ENCODE measurements at places on chromosomes 7 and 10. TPM values are rescaled to one million over a fixed set of nuclear protein-coding genes. Genes with fewer than 3 reads are reported as not detected.

GRCh38 chr7:32941681-32942414, 15.4 kb upstream of the FKBP9 start:
- no peaks in the 10 kb centered on the region for H3K27me3 ChIP-seq
- H3K27ac ChIP-seq = peak overlapping the region; percentile 32
- no peaks in the 10 kb centered on the region for H3K36me3 ChIP-seq
- no peak for DNase-seq

DNA sequence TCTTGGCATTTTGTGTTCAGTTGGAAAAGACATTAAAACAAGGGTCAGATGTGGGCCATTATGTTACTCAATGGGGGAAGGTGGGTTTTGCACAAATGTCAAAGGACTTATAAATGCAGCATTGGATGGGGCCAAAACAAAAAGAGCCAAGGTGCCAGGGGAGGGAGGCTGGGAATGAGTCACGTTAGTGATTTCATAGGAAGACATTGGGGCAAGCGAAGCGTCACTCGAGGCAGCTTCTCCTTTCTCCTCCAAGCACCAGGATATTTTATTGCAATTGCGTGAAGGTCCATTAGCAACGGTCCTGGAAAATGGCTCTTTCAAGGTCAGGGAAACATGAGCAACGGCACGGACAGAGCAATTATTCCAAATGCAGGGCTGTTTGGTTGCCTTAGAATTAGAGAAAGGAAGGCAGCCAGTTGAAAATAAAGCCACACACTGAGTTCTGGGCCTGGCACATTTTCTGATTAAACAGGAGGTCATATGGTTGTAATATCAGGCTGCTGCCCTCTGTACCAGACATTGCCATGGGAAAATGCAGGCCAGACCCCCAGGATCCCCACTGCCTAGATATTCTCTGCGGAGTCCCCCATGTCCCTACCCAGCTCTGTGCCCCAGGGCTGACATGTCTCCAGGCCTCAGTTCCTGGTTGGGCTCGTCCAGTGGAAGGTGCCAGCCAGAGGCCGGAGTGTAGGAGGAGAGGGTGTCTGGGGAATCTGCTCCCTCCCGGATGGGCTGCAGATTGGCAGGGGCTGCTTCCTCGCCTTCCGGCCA, 63.3 kb upstream of the NANOS1 start:
- no peak overlapping the region for H3K27ac ChIP-seq
- H3K4me3 ChIP-seq = no peak overlapping the region
- no peak for DNase-seq
- H3K4me1 ChIP-seq = no peaks in the 10 kb centered on the region
- no peaks in the 10 kb centered on the region for H3K27me3 ChIP-seq

The RARRES2 gene
- not detected for total RNA-seq

DNA sequence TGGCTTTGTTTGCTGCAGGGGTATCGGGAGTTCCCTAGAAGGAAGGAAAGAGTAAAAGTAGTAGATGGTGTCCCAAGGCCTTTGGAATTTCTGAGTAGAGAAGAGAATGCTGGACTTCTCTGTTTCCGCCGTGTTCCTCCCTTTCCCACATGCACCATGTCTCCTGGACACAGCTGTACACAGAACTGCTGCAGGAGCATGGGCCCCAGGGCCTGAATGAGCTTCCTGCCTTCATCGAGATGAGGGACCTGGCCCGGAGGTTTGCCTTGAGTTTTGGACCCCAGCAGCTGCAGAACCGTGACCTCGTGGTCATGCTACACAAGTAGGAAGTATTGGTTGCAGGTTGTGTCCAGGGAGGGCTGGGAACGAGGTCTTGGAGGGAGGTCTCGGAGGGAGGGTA, 15.3 kb upstream of the PVRIG start:
- H3K27me3 ChIP-seq = no peaks in the 10 kb centered on the region
- no peak overlapping the region for H3K27ac ChIP-seq
- H3K4me1 ChIP-seq = peaks cover 12% of the 10 kb centered on the region
- H3K4me3 ChIP-seq = no peak overlapping the region
- H3K36me3 ChIP-seq = no peaks in the 10 kb centered on the region

The HIPK2 gene
- 31.2 TPM for total RNA-seq

DNA sequence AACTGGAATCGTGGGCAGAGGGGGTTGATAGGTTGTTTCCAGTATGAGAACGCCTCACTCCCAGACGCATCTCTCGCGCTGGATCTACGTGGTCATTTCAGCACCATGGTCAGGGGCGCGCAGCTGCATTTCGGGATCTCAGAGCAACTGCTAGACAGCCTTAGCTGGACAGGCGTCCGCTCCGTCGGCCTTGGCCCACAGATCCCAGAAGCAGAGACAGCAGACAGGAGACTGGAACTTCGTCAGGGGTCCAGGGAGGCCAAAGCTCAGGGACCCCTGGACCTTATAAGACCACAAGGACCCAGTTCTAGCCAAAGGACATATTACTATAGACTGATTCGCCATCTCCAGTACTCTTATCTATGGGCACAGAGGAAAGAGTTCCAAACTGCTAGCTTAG, 5.3 kb downstream of the NEUROG3 start:
- H3K27me3 ChIP-seq = peaks cover 45% of the 10 kb centered on the region
- peaks cover 13% of the 10 kb centered on the region for H3K4me1 ChIP-seq
- no peak overlapping the region for H3K27ac ChIP-seq
- no peak overlapping the region for H3K4me3 ChIP-seq
- no peak for DNase-seq

DNA sequence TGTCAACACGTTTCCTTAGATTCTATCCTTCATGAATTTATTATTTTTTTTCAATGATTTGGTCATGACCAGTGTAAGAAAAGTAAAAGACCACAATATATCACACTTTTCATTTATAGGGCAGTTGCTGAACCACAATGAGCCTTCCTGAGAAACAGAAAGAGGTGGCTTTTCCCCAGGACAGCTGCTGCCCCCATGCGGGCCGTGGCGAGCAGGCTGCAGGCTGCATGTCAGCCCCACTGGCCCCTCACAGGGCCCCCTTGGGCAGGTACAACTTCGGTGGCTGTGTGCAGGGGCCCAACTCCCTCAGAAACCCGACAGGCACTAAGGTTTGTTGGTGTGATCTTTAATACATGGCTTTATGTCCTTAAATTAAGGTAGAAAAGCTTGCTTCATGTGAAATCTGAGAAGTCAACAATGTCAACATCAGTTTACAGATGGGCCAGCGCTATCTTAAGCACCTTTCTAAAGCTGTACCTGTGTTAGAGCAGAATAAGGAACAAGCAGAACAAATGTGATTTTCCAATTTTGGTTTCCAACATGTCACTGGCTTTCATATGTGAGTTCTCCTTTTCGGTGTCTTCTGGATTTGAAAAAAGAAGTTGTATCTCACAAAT, 10.6 kb downstream of the BEND7 start:
- H3K27ac ChIP-seq = no peak overlapping the region
- no peaks in the 10 kb centered on the region for H3K4me1 ChIP-seq
- no peak for DNase-seq
- no peaks in the 10 kb centered on the region for H3K27me3 ChIP-seq
- H3K36me3 ChIP-seq = no peaks in the 10 kb centered on the region

The DGKI gene
- not detected for total RNA-seq

- H3K4me3 ChIP-seq = no peak overlapping the region
- DNase-seq = no peak
- no peaks in the 10 kb centered on the region for H3K27me3 ChIP-seq
- H3K27ac ChIP-seq = no peak overlapping the region
- peaks cover 24% of the 10 kb centered on the region for H3K4me1 ChIP-seq
These were observed 2.9 kb downstream of the NUP205 start for GRCh38 chr7:135560631-135561030.

The CPN1 gene
- total RNA-seq = not detected

The MUC3A gene
- not detected for total RNA-seq

The APBB1IP gene
- total RNA-seq = 106 TPM

The RPEL1 gene
- not detected for total RNA-seq

DNA sequence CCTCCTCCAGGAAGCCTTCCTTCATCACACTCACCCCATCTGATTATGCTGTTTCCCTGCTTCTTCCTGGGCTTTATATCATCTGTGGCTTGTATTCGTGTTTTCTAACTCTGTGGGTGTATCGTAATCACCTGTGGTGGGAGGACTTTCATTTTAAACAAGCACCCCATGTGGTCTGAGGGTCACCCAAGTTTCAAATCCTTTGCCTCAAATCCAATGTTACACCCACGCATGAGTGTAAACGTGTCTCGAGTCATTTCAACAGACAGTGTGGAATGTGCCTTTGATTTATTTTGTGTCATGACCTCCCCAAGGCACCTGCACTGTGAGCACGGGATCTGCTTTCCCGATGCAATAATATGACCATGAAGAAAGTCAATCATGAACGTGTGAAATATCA, 17.5 kb upstream of the LYZL2 start:
- H3K4me1 ChIP-seq = no peaks in the 10 kb centered on the region
- H3K4me3 ChIP-seq = no peak overlapping the region
- no peak for DNase-seq
- H3K27me3 ChIP-seq = no peaks in the 10 kb centered on the region

The KCND2 gene
- not detected for total RNA-seq

- DNase-seq = no peak
- H3K4me3 ChIP-seq = no peak overlapping the region
- H3K27ac ChIP-seq = no peak overlapping the region
- no peaks in the 10 kb centered on the region for H3K27me3 ChIP-seq
- no peaks in the 10 kb centered on the region for H3K4me1 ChIP-seq
- H3K36me3 ChIP-seq = no peaks in the 10 kb centered on the region
These were observed 33.2 kb upstream of the PLEKHA1 start for GRCh38 chr10:122341141-122341810.

GRCh38 chr7:18667466-18667865, 171.9 kb downstream of the HDAC9 start:
- no peaks in the 10 kb centered on the region for H3K36me3 ChIP-seq
- no peaks in the 10 kb centered on the region for H3K27me3 ChIP-seq
- no peak overlapping the region for H3K27ac ChIP-seq

- H3K4me1 ChIP-seq = no peaks in the 10 kb centered on the region
- H3K36me3 ChIP-seq = no peaks in the 10 kb centered on the region
- no peaks in the 10 kb centered on the region for H3K27me3 ChIP-seq
- H3K27ac ChIP-seq = no peak overlapping the region
- no peak for DNase-seq
These were observed 51.3 kb downstream of the FAM13C start for GRCh38 chr10:59311025-59311424.

GRCh38 chr7:43873300-43873699, 4.0 kb upstream of the MRPS24 start:
- peaks cover 15% of the 10 kb centered on the region for H3K4me1 ChIP-seq
- no peaks in the 10 kb centered on the region for H3K27me3 ChIP-seq
- no peak for DNase-seq
- no peak overlapping the region for H3K4me3 ChIP-seq
- peaks cover 28% of the 10 kb centered on the region for H3K36me3 ChIP-seq

DNA sequence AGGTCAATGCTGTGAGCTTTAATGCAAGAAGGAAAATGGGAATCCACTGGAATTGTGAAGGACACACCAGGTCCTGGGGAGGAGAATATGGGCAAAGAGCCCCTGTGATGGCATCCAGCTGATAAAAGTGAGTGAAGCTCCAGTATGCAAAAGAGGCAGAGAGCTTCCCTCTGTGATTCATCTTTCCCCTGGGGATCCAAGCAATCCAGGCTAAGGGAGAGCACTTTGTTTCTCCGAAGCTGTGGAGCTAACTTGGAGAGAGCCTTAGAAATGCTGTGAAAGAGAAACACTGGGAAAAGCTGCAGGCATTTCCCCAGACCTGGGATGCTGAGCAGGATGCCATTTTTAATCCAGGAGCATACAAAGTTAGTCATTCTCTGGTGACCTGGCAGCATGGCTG, 489.5 kb downstream of the SH2D4B start:
- no peaks in the 10 kb centered on the region for H3K36me3 ChIP-seq
- H3K27ac ChIP-seq = no peak overlapping the region
- H3K27me3 ChIP-seq = no peaks in the 10 kb centered on the region
- DNase-seq = no peak
- H3K4me3 ChIP-seq = no peak overlapping the region

The TMEM270 gene
- not detected for total RNA-seq

GRCh38 chr10:10798864-10799192, 218.8 kb upstream of the CELF2 start:
- no peak overlapping the region for H3K27ac ChIP-seq
- no peak for DNase-seq
- no peaks in the 10 kb centered on the region for H3K27me3 ChIP-seq
- H3K36me3 ChIP-seq = no peaks in the 10 kb centered on the region
- H3K4me1 ChIP-seq = no peaks in the 10 kb centered on the region

DNA sequence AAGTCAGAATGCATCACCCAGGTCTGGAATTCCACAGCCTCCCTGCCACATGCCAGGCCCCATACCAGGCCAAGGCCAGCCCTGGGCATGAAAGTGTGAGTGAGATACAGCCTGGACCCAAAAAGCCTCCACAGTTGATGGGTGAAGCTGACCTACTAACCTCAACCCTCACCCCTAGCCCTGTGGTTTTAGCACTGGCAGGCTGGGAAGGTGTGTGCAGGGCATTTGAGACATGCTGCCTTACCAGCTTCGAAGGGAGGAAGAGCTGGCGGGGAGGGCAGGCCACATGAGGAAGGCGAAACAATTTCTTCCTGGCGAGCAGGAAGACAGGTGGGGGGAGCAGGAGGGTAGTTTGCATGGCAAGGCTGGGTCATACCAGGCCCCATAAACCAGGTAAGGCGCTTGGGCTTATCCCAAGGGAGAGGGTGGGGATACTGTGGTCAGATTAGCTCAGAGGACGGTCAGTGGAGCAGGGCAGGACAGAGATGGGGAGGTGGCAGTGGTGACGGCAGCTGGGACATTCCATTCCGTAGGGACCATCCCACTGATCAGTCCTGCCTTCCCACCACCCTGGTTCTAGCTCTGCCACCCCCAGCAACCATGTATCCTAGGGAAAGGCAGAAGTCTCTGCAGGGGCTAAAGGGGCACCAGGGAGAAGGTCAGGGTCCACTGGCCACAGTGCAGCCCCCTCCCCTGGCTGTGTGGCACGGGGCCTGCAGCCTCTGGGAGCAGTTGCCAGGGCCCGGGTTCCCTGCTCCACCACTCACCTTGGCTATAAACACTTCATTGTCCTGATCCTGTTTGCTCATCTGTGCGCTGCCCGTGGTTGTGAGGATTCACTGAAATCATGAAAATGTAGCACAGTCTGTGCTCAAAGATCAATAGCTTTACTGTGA, 155.8 kb downstream of the NRF1 start:
- H3K4me3 ChIP-seq = no peak overlapping the region
- H3K27me3 ChIP-seq = no peaks in the 10 kb centered on the region

- no peak overlapping the region for H3K27ac ChIP-seq
- H3K27me3 ChIP-seq = no peaks in the 10 kb centered on the region
- no peaks in the 10 kb centered on the region for H3K36me3 ChIP-seq
- H3K4me3 ChIP-seq = no peak overlapping the region
- H3K4me1 ChIP-seq = no peaks in the 10 kb centered on the region
These were observed 108.5 kb downstream of the RAB18 start for GRCh38 chr10:27612551-27613035.

The SLC26A3 gene
- not detected for total RNA-seq

GRCh38 chr10:82866424-82867020, 991.5 kb downstream of the NRG3 start:
- no peaks in the 10 kb centered on the region for H3K4me1 ChIP-seq
- no peaks in the 10 kb centered on the region for H3K27me3 ChIP-seq
- DNase-seq = no peak
- no peaks in the 10 kb centered on the region for H3K36me3 ChIP-seq
- H3K27ac ChIP-seq = no peak overlapping the region

The LRRC17 gene
- 0.52 TPM for total RNA-seq

The PITX3 gene
- total RNA-seq = not detected

The SEMA3E gene
- total RNA-seq = not detected

The KIAA1217 gene
- 0.70 TPM for total RNA-seq

The HOXA6 gene
- not detected for total RNA-seq

GRCh38 chr7:132569884-132570614, 6.2 kb downstream of the PLXNA4 start:
- no peak overlapping the region for H3K27ac ChIP-seq
- no peaks in the 10 kb centered on the region for H3K36me3 ChIP-seq
- no peaks in the 10 kb centered on the region for H3K4me1 ChIP-seq
- H3K27me3 ChIP-seq = peaks cover 28% of the 10 kb centered on the region
- no peak for DNase-seq

- no peak for DNase-seq
- H3K4me1 ChIP-seq = peaks cover 20% of the 10 kb centered on the region
- H3K27me3 ChIP-seq = no peaks in the 10 kb centered on the region
- peak overlapping the region; percentile 36 for H3K27ac ChIP-seq
These were observed 136.5 kb downstream of the CNNM2 start for GRCh38 chr10:103054621-103055020.

The ASZ1 gene
- not detected for total RNA-seq

Data from CD4-positive, alpha-beta memory T cell (primary cell).